NCI-H510A treated with DMSO at 0.1 percent for 48 hours (cell line): ENCODE measurements at places on chromosomes 12 and 14.

- DNase-seq = no peak
These were observed 44.1 kb downstream of the FBXW8 start for GRCh38 chr12:116954710-116955381.

DNA sequence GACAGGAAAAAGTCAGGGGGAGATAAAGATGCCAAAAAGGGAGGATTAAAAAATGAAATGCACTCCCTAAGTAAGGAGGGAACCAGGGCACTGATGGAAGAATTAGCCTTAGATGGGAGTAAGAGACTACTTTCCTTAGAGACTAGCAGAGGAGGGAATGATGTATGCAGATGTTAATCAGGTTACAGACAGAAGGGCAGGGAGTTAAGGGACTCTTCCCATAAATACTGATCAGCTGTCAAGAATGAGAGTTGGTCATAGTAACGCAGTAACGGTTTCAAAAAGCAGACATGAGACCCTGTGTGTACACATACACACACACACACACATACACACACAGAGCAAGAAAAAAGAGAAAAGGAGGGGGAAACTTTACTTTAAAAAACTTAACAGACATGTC lies 93.4 kb downstream of the PHLDA1 start:
- DNase-seq = no peak

DNA sequence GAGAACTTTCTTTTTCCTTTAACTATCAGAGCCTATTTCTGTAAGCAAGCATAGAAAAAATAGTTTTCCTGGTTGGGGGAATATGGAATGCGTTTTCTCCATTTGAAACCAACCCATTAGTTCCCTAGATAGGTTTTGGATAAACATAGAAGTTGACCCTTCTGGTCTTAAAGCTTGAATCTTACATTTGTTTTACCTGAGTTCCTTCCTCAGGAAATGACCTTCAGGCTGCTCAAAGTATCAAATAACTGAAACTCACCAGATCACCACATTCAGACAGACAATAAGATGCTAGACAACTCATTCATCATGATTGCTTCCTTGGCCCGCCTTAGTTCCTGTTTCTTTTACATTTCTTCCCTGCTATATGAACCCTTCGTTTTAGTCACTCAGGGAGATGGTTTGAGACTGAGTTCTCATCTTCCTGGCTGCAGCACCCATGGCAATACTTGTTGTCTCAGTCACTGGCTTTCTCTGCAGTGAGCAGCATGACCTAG lies 52.2 kb downstream of the LRP6 start:
- no peak for DNase-seq

DNA sequence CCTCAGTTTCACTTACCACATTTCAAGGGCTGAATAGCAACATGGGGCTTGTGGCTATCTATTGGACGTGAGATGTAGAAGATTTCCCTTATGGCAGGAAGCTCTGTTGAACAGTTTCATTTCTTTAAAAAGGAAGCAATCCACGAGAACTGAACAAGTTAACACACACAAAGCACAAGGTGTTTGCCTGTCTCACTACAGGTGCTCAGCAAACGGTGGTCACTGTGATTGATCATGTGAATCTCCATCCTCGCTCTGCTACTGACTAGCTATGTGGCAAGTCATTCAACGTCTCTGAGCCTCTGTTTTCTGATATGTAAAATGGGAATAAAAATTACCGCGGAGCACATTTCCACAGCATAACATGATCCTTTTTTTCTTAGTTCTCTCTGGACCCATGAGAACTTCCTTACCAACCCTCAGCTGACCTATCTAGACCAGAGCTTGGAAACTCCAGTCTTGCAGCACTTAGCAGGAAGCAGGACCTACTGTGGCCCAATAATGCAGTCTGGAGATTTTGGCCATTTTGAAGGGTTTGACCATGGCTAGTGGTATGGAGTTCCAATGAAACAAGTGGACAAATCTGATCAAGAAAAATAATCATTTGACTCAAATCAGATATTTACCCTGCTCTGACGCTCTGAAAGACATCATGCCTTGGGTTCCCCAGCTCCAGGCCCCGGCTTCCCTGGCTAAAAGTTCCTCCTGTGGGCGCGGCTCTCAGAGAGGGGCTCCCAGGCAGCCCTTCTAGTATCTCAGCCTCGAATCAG lies 278.8 kb downstream of the ZFP36L1 start:
- DNase-seq = no peak

DNA sequence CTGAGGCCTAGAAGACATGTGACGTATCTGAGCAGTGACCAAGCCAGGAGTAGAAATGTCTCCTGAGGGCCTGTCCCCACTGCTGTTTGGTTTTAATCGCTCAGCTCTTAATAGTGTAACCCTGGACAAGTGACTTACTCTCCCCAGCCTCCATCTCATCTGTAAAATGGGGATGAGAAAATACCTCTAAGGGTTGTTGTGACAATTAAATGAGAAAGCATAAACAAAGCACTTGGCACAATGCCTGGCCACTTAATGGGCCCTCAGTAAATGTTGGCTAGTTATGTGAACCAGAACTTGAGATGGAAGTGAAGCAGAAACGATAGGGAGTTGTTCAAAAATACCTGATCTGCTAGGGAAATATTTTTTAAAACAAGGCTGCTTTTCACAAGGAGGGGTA lies 58.2 kb downstream of the HMGA2 start:
- DNase-seq = peak; percentile 39

- DNase-seq = no peak
These were observed 269.9 kb upstream of the SFSWAP start for GRCh38 chr12:131441060-131441396.

DNA sequence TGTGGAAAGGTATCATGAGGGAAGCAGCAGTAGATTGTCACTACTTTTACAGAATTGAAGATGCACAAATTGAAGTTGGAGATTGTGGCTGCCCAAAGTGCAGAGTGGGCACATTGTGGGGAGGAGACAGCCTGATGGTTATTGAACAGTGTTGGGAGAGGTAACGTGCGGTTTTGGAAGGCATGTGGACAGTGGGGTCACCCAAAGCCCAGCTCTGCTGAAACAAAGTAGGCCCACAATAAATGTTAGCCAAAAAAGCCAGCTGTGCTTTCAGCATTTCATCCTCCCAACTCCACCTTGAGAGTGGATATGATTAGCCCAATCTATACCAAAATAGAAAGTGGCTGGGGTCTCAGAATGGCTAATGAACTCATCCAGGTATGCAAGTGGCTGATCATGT lies 96.7 kb downstream of the TMX1 start:
- DNase-seq = no peak

- DNase-seq = peak; percentile 61
These were observed 516 bp downstream of the PCBP2 start for GRCh38 chr12:53452159-53453077.

DNA sequence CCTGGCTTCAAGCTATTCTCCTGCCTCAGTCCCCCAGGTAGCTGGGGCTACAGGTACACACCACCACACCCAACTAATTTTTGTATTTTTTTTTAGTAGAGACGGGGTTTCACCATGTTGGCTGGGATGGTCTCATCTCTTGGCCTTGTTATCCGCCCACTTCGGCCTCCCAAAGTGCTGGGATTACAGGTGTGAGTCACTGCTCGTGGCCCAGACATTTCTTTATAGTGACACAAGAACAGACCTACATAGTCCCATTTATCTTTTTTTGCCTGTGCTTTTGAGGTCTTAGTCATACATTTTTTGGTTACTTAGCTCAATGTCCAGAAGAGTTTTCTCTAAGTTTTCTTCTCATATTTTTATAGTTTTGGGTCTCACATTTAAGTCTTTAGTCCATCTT lies 247.4 kb downstream of the SYT10 start:
- DNase-seq = no peak

- DNase-seq = no peak
These were observed 49.5 kb downstream of the PPP2R5C start for GRCh38 chr14:101810897-101811621.

- DNase-seq = peak; percentile 82
These were observed 84.1 kb upstream of the MED13L start for GRCh38 chr12:116361414-116362223.
